Mammary microvascular endothelial cell (primary cell): ENCODE measurements at places on chromosomes 3 and 15. TPM values are rescaled to one million over a fixed set of nuclear protein-coding genes. Genes with fewer than 3 reads are reported as not detected.

MELTF gene
- 0.67 and 1.9 TPM in 2 replicates for total RNA-seq

P2RY13 gene
- total RNA-seq: not detected in 2 replicates

TERC gene
- total RNA-seq: 129 and 146 TPM in 2 replicates

THAP10 gene
- 4.5 and 5.8 TPM in 2 replicates for total RNA-seq

FILIP1L gene
- 26.1 and 39.2 TPM in 2 replicates for total RNA-seq

HLTF gene
- 12.7 and 13.5 TPM in 2 replicates for total RNA-seq

DLG1 gene
- total RNA-seq: 48.5 and 49.0 TPM in 2 replicates

PPIB gene
- 666 and 692 TPM in 2 replicates for total RNA-seq

ERICH6 gene
- total RNA-seq: not detected in 2 replicates

REC114 gene
- total RNA-seq: not detected in 2 replicates

TM6SF1 gene
- total RNA-seq: 20.3 and 24.1 TPM in 2 replicates

FETUB gene
- not detected in 2 replicates for total RNA-seq

NAA80 gene
- total RNA-seq: 11.6 and 16.2 TPM in 2 replicates

SLC30A4 gene
- 4.6 and 6.9 TPM in 2 replicates for total RNA-seq

MME gene
- 3.8 and 5.6 TPM in 2 replicates for total RNA-seq

RASGRP1 gene
- total RNA-seq: under 0.01 and 0.05 TPM in 2 replicates

PFN2 gene
- 6.8 and 10.8 TPM in 2 replicates for total RNA-seq

MESP1 gene
- 0.34 and 1.1 TPM in 2 replicates for total RNA-seq

CAMKV gene
- not detected in 2 replicates for total RNA-seq

THSD4 gene
- 43.2 and 52.4 TPM in 2 replicates for total RNA-seq

DPPA4 gene
- total RNA-seq: not detected in 2 replicates

POTEB2 gene
- not detected in 2 replicates for total RNA-seq

MASP1 gene
- 0.13 TPM in 1 of 2 replicates, not detected in the other for total RNA-seq

SUSD5 gene
- total RNA-seq: 4.3 and 4.6 TPM in 2 replicates

CLDN16 gene
- total RNA-seq: 0.13 and 0.39 TPM in 2 replicates

TTC23 gene
- 12.0 and 13.2 TPM in 2 replicates for total RNA-seq

GABRR3 gene
- not detected in 2 replicates for total RNA-seq
